ENCODE measurements at places on chromosomes 6 and 20.
A peak's percentile ranks its signal among the peaks of the same experiment; 100 is the strongest.

DNA sequence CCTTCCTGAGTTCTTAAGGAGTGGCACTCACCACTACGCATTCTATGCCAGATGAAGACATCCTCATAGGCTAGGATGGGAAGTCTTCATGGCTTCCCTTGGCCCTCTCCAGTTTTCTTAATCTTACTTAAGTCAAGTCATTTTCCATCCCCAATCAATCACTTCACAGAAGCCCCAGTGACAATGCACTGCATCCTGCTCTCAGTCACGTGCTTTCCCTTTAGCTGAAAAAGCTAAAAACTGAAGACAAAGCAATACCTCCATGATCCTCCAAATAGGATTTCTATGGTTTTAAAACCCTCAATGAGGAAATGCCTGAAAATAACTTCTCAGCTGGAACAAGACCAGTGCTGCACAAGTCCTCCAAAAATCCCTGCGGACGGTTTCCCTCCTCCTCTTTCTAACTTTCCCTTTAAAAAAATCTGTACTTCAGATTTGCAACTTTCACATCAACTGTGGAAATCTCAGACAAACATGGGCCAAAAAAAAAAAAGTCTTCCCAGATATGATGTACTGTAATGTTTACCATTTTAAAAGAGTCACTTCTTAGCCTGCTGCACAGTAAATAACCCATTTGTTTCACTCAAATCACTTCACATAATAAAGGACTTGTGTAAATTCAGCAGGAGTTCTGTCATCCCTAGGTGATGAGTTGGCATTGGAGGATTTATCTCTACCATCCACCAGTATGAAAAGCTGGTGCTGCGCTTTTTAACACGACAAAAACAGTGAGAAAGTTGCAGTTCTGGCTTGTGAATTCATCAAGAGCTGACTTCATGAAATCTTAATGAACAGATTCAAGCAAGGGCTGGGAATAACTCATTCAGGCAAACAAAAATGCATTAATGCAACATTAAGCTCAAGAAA, 590.0 kb upstream of the NOX3 start:
- DNase-seq = no peak

DNA sequence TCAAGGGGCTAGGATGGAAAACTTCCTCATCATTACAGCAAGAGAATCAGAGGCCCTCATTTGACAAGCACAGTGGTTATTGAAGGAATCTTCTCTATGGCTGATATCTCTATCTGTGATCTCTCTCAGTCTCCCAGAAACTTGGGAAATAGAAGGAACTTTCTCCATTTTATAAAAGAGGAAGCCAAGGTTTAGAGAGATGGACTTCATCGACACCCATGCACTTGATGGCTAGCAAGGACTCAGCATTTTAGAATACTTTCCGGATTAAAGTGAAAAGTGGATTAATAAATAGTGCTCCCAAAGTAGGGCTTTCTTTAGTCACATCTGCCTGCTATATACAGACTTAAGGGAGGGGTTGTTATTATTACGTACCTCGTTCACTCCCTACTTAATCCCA, 34.2 kb upstream of the TGM3 start:
- DNase-seq = no peak

GRCh38 chr6:12769556-12770256, 53.1 kb downstream of the PHACTR1 start:
- no peak for DNase-seq

DNA sequence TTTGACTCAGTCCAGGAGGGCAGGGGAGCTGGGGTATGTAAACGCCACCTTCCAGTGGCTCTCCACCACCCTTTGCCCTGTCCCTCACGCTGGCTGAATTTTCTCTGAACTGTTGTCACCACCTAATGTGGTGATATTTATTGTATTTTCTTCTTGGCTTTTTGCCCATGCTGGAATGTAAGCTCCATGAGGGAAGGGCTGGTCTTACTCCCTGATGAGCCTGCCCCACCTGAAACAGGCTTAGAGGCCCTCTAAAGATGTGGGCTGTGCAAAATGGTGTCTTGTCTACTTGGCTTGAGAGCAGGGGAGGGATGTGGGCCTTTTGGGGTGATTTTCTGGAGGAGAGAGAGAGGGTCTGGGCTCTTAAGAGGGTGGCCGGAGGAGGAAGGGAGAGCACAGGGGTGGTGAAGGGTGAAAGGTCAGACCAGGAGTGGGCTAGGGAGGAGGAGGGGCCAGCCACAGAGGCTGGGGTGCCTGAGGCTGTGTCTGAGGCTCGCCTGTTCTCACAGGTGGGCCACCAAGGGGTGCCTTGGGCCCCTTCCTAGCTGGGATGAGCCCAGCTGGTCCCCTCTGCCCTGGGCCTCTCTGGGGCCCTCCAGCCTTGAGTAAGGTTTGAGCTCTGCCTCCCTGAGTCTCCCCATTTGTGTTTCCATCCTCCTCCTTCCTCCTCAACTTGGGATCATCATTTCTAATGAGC, 37.3 kb downstream of the SPDEF start:
- DNase-seq = no peak

GRCh38 chr6:54286141-54286540, 22.1 kb upstream of the TINAG start:
- DNase-seq = no peak

- no peak for DNase-seq
These were observed 5.9 kb downstream of the ADGRF5 start for GRCh38 chr6:46915866-46916265.

DNA sequence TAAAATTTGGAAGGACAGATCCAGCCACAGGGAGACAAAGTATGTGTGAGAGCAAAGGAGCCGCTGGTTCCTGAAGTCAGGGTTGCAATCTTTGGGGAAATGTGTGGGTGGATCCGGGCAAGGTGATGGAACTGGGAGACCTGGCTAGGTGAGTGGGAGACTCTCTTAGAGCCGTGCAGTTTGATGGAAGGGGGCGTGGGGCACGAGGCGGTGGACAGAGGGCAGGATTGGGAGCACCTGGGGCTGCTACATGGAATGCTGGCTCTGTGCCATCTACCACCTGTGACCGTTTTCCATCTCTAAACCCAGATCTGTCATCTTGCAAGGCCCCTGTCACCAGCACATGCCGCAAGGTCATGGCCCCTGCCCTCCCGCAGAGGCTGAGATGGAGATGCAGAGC, 268.4 kb downstream of the SMOC2 start:
- DNase-seq = no peak

- DNase-seq = peak; percentile 90
These were observed 18.1 kb downstream of the OR2B2 start for GRCh38 chr6:27893836-27894807.

- no peak for DNase-seq
These were observed 844 bp upstream of the ABRACL start for GRCh38 chr6:139027620-139028182.

DNA sequence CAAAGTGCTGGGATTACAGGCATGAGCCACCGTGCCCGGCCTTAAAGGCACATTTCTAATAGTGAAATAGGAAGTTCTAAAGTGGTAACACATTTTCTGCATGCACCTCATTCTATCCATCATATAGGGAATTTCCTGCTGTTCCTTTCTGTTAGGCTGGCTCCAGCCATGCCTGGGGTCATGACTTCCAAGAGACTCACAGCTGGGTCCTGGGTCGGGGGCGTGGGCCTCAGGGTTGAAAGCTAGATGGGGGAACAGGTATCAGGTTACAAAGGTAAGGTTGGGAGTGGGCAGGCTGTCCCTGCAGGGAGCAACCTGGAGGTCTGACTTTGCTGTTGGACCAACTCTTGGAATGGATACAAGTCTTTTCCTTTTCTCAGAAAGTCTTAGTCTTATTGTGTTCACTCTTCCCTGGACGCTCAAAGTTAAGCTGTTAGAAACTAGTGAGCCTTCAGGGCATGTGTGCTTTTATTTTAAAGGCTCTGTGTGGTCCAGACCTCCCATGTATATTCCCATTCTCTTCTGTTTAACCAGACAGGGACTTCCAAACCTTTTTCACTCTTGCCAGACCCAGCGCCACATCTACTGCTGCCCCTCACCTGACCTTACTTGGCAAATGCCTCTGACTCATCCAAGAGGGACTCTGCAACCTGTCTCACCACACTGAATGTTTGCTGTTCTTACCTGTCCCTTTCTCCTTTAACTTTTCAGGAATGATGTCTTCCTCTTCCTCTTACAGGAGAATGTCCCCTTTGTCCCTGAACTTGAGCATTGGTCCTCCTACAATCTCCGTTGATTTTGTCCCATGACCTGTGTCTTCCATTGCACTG, 64.4 kb downstream of the TMEM170B start:
- DNase-seq = no peak

DNA sequence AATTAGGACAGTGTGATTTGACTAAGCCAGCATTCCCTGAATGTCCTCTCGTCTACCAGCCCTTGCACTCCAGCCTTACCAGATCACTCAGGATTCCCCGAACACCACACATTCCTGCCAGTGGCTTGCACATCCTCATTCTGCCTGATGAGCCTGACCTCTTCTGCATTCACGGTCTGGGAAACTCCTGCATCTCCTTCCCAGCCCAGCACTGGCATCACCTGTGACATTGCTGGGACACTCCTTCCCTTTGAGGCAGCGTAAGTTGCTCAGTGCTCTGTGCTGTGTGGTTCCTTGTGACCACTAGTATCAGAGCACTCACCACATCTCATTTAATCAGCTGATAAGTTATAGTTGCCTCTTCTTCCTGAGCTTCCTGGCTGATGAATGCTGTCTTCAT, 17.3 kb downstream of the NCOA7 start:
- DNase-seq = no peak

GRCh38 chr6:134363323-134364039, 45.6 kb upstream of the SGK1 start:
- DNase-seq = no peak

- DNase-seq = no peak
These were observed 261.5 kb downstream of the SLC24A3 start for GRCh38 chr20:19473922-19474286.

GRCh38 chr6:43261198-43261597, 17.9 kb downstream of the TTBK1 start:
- no peak for DNase-seq

- no peak for DNase-seq
These were observed 69.6 kb upstream of the VSTM2L start for GRCh38 chr20:37833221-37833896.

GRCh38 chr20:54088430-54088829, 18.0 kb upstream of the BCAS1 start:
- no peak for DNase-seq

DNA sequence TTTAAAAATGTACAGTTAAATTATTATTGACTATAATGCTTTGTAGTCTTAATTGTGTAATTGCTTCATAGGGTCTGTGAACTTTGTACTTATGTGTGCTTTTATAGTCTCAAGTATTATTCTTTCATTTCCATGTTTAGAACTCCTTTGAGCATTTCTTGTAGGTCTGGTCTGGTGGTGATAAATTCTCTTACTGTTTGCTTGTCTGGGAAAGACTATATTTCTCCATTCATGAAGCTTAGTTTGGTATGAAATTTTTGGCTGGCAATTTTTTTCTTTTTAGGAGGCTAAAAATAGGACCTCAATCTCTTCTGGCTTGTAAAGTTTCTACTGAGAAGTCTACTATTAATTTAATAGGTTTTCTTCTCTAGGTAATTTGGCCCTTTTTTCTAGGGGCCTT, 67.4 kb downstream of the CCDC170 start:
- DNase-seq = no peak

GRCh38 chr6:69370763-69371162, 426.0 kb downstream of the LMBRD1 start:
- no peak for DNase-seq

DNA sequence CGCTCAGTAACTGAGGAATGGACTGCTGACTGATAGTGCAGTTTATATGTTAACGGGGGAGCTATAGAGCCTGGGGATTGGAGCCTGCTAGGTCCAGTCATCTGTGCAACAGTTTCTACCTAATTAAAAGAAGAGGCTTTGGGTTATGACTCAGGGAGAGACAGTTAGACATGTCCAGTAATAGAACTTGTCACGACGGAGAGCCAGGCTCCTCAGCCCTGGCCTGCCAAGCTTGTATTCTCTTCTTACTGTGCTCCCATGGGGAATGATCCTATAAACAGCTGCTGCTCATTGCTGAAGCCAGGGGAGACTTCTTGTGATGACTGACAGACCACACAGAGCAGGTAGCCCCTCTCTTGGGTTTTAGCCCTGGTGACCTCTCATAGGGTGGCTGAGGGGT, 69.3 kb downstream of the SYNJ2 start:
- no peak for DNase-seq

- no peak for DNase-seq
These were observed 430 bp upstream of the FAM110A start for GRCh38 chr20:833121-833449.

DNA sequence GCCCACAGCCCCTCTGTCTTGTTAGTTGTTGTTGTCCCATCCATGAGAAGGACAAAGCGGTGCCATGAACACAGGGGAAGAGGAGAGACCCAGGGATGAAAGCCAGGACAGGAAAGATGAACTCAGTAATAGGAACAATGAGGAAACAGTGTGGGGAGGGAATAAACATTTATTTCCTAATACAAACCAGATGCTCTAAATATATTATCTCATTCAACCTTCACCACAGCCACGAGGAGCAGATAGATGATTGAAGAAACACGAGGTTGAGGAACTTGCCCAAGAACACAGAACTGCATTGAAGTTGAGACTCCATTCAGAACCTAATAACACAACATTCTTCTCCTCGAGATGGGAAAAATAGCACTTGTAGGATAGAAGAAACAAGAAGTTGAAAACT, 53.0 kb upstream of the AIG1 start:
- DNase-seq = no peak

GRCh38 chr20:49482621-49483017, at the start of gene KCNB1:
KCNB1 (minus strand) TSS chr20:49482668; CDS start chr20:49482480, 188 bp downstream.
- peak; percentile 36 for DNase-seq

Data from HAP-1 (cell line).